ENCODE measurements at places on chromosomes 7 and 10.

GRCh38 chr7:129412501-129412900 is 21.7 kb upstream of the STRIP2 start:
- no peak for DNase-seq

DNA sequence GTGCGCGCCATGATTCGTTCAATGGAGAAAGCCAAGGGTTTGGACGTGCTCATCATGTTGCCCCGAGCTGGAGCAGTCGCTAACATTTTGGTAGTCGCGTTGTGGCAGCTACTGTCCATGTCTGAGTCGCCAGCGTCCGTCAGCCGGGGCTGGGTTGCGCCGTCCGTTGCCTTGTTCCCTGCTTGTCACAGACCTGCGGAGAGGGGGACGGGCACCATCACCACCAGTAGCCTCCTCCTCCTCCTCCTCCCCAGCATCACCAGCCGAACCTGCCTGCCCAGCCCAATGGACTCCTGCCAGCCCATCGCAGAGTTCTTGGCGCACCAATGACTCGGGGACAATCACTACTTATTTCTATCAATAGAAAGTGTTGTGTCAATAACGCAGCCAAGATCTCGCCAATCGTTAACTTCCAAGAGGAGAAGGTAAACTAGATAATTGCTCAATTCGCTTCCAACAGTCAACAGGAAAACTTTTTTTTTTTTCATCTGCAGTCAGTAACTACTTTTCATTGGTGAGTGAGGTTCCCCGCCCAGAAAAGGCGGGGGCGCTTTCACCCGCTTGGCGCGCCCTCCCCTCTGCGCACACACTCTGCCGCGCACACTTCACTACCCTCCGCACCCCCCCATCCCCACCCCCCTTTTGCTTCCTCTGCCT is at the start of gene FEZF1:
Gene FEZF1 (minus strand): TSS at position 432 of the 657 bp plus-strand sequence. CDS start 313 bp downstream, at position 119.
- no peak for DNase-seq

DNA sequence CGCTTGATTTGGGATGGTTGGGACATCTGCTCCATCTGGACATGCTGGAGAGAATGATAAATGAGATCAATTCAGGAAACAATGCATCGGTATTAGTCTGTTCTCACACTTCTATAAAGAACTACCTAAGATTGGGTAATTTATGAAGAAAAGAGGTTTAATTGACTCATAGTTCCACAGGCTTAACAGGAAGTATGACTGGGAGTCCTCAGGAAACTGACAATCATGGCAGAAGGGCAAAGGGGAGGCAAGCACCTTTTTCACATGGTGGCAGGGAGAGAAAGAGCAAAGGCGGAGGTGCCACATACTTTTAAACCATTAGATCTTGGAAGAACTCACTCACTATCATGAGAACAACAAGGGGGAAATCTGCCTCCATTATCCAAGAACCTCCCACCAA is 16.8 kb upstream of the TSPAN12 start:
- DNase-seq, result no peak

DNA sequence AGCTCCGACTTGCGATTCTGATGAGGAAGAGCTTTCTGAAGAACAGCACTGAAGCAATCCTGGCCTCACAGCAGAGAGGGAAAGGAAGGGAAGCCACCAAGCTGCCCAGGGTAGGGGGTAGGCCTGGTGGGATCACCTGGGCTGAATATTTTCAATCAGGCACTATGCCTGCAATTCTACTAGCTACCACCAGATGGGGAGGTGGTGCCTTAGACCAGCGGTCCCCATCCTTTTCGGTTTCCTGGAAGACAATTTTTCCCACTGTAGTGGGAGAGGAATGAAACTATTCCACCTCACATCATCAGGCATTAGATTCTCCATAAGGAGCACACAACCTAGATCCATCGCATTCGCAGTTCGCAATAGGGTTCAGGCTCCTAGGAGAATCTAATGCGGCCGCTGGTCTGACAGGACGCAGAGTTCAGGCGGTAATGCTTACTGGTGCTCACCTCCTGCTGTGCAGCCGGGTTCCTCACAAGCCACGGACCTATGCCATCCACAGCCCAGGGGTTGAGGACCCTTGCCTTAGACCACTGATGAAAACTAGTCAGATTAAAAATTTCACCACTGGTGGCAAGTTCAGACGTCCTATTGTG is 2.7 kb downstream of the LRRC20 start:
- DNase-seq, result no peak

DNA sequence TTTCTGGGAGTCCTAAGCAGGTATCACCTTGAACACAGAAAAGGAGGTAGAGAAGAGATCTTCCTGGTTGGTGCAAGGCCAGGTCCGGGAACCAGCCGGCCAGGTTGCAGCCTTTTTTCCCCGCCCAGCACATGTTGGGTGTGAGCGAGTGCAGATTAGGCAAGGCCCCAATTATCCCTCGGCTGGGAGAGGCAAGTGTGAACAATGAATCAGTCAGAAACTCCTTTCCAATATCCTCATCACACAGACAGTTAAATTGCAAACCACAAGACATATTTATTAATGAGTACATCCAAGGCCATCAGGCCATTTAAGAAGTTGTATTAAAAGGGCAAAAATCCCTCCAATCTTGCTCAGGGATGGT is 115.0 kb upstream of the AFAP1L2 start:
- no peak for DNase-seq

DNA sequence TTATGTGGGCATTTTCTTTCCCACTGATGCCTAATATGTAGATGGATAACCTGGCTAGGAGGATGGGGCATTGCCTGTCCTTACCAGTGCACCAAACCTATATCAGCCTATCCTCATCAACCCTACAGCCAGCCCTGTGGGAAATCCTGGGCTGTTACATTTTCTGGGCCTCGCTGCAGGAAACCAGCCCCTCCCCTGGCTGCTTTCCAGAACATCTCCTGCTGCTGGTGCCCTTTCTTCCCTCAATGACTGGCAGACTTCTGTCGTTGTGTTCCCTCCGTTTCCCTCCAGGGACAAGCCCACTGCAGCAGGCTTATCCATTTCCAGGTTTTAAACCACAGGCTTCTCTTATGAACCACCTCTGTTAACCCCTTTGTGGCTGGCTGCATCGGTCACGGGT is 486.1 kb upstream of the COBL start:
- no peak for DNase-seq

- DNase-seq, result no peak
Observed at GRCh38 chr7:114209968-114210367, 204.6 kb upstream of the FOXP2 start.

DNA sequence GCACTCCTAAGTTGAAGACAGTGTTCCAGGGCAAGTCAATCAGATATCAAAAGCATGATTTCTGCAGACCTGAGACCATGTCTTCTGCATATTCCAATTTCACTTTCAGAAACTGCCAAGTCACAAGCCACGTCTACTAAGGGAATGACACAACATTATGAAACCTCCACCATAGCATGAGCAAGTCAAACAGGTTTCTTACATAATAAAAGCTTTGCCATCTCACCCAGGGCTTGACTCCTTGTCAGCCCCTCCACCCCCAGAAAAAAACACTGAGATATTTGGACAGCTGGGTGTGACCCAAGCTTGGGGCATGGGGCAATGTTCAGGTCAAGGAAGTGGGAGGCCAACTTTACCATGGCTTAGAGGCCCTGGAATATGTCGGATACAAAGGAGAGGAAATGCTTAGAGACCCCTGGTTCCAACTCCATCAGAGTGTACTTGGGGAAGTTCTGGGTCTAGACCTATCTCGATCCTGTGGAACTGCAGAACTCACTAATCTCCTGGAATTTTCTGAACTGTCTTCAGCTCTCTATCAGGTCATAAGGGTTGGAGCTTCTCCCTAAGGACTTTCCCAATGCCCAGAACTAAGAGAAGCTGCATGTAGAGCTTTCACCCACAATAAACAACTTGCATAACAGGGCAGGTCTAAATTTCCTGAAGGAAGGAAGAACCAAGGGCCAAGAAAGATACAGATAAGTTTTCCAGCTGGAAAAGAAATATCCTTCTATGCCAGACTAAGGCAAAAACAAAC is 80.6 kb upstream of the NAMPT start:
- DNase-seq, result no peak

GRCh38 chr7:138317044-138317596 is 142.9 kb upstream of the TRIM24 start:
- no peak for DNase-seq

GRCh38 chr7:111083413-111083812 is 7.5 kb upstream of the LRRN3 start:
- DNase-seq, result peak; percentile 77

GRCh38 chr10:78551184-78552005 is 517.4 kb upstream of the ZMIZ1 start:
- DNase-seq, result no peak

- no peak for DNase-seq
Observed at GRCh38 chr10:4243651-4244050, 458.6 kb upstream of the KLF6 start.

- peak; percentile 54 for DNase-seq
Observed at GRCh38 chr7:21898265-21898930, 47.3 kb downstream of the CDCA7L start.

DNA sequence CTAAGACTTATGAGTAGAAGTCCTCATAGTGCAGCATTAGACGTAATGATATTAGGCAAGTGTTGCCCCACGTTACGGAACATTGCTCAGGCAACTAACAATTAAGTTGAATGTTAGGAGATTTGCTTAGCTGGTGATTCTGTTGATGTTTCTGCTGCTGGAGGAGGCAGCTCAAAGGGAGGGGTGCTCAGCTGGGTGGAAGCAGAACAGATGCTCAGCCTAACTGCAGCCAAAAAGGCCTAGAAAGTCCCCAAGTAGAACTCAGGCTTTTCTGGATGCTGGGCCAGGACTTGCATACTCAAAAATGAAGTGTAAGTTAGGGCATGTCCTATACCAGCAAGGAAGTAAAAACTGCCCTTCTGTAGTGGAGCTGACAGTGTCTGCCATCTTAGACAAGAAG is 201.4 kb downstream of the ADRA2A start:
- DNase-seq, result no peak

- DNase-seq, result no peak
Observed at GRCh38 chr10:91924212-91925021, 847 bp downstream of the BTAF1 start.

GRCh38 chr7:14125998-14126397 is 136.5 kb upstream of the ETV1 start:
- no peak for DNase-seq

GRCh38 chr7:56493196-56493595 is 377.0 kb upstream of the NUPR2 start:
- DNase-seq, result no peak

GRCh38 chr7:44498230-44498954 is 7.9 kb upstream of the NUDCD3 start:
- DNase-seq, result no peak

- DNase-seq, result no peak
Observed at GRCh38 chr10:95663496-95663895, 7.0 kb upstream of the ALDH18A1 start.

DNA sequence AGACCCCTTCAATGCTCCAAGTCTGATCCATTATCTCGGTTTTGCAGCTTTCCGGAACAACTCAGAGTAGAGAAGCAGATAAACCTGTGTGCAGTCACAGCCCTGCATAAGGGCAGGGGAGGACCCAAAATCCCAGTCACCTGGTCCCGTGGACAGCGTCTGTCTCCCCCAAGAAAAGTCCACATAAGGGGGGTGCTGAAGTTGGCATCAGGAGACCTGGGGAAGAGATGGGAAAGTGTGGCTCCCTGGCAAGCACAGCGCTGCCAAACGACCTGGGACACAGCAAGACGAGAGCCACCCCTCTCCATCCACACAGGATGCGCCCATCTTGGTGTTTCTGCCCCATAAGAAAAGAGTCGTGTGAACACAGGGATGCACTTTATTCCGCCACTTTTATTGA is 27.9 kb downstream of the ASB13 start:
- DNase-seq, result no peak

GRCh38 chr10:62548686-62549085 is 174.5 kb downstream of the ZNF365 start:
- no peak for DNase-seq

DNA sequence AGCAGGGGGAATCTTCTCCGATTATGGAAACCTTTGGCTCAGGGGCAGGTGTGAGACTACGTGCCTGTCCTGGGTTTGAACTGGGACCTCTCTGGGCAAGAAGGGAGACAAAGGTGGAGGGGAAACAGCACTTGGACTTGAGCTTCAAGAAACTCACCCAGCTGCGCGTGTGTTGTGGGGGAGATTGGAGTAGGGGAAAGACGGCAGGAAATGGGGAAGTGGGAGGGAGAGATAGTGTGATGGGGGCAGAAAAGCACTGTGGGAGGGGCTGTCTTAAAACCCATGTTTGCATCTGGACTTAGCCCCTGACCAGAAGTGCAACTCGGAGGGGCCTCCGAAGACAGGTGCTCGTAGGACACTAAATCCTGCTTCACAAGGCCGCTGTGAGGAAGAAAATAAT is 107.0 kb downstream of the HIP1 start:
- no peak for DNase-seq

DNA sequence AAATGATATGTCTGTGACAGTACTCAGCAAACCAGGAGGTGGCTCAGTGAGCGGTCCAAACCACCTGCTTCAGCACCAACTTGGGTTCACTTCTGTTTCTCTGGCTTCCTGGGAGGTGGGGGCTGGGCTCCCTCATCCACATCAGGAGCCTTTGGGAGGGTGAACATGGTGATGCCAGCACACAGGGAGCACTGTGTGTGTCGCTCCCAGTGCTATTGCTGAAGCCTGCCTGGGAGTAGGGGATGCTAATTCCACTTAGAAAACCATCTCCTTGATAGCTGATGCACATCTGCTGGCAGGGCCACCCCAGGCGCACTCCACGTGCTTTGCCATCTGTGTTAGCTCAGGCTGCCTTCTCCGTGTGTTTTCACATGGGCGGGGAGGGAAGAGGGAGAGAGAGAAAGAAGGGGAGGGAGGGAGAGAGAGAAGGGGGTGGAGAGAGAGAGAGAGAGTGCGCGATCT is 58.0 kb downstream of the RAMP3 start:
- DNase-seq, result no peak

GRCh38 chr10:86654411-86655172 is at the start of gene OPN4:
TSS of gene OPN4 (plus strand) at chr10:86654547. CDS start at chr10:86654784, 237 bp downstream.
- DNase-seq, result no peak

DNA sequence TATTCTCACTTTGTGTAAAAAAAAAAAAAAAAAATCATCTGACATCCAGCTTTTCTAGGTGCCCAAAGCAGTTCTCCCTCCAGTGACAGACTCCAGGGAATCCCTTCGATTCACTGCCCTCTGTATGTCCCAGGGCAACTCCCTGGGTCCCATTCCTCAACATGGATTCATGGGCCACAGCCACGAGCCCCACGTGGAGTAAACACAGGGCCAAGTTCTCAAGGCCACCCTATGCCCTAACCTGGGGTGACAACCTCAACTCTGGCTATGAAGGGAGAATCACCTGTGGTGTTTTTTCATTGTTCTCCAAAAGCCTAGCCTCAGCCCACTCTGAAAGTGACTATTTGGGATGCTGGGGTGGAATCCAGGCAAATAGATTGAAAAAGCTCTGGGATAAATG is 3.4 kb downstream of the BNIP3 start:
- DNase-seq, result no peak

DNA sequence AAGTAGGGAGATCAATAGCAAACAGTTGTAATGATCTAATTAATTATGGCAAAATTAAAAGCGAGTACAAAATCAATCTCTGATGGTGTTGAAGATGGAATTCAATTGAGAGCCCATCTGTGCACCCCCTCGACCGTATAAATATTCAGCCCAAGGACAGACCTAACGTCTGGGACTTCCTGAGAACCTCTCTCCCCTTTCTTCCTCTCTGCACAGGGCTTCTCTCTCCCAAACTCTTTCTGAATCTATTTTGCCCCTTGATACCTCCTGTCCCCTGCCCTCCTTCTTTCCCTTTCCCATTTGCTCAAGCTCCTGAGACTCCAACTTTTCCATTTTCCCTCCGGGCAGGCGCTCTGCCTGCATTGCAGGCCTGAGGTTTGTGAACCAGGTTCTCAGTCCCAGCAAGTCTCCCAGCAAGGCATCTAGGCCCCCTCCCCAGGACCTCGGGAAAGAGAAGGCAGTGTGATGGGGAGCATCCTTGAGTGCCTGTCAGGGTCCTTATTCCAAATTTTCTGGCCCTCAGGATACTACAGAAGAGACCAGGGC is 8.5 kb upstream of the PAX2 start:
- DNase-seq, result no peak

Measured in naive thymus-derived CD8-positive, alpha-beta T cell (primary cell).